ENCODE measurements at places on chromosomes 1 and 21. TPM values are rescaled to one million over a fixed set of nuclear protein-coding genes. Genes with fewer than 3 reads are reported as not detected.

DNA sequence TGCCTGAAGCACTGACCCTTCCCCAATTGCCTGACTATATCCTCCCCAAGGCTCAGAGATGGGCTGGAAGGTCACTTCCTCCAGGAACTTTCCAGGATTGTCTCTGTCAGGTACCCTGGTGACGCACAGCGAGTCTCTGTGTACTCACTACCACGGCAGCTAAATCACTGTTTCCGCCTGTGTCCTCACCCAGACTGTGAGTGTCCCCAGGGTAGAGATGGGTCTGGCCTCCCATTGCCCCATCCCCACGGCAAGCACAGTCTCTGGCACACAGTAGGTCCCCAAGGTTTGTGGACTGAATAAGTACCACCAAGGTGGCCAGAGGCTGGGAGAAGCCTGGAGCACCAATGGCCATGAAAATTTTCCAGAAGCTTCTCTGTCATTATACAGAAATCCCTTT lies 93.8 kb upstream of the RUNX3 start:
- no peak for DNase-seq

Gene PRKAA2
- polyA plus RNA-seq = 22.5 TPM

GRCh38 chr1:183783767-183784637 lies 20.9 kb upstream of the RGL1 start:
- DNase-seq = no peak

Gene ADAR
- polyA plus RNA-seq = 163 TPM

Gene IL10
- 0.42 TPM for polyA plus RNA-seq

- DNase-seq = no peak
Observed at GRCh38 chr1:35881850-35882273, 1.1 kb upstream of the AGO1 start.

- no peak for DNase-seq
Observed at GRCh38 chr1:206887701-206888100, 9.5 kb upstream of the IL24 start.

DNA sequence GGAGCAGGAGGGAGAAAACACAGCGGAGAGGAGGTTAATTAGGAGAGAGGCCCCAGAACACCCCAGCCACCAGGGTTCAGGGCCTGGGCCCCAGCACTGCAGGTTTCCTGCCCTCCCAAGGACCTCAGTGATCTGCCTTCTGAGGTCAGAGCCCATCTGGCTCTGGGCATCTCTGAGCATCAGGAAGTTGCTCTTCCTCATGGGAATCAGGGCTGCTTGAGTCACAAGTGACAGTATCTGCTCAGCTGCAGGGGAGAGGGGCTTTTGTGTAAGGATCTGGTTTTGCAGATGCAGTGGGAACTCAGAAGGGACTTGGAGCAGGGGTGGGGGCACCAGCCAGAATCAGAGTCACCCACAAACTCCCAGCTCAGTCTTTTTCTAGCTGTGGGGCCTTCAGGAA lies 472.1 kb downstream of the PTPRU start:
- DNase-seq = no peak

Gene GFI1
- polyA plus RNA-seq = 0.23 TPM

GRCh38 chr21:45427331-45428271 lies 22.6 kb downstream of the COL18A1 start:
- no peak for DNase-seq

DNA sequence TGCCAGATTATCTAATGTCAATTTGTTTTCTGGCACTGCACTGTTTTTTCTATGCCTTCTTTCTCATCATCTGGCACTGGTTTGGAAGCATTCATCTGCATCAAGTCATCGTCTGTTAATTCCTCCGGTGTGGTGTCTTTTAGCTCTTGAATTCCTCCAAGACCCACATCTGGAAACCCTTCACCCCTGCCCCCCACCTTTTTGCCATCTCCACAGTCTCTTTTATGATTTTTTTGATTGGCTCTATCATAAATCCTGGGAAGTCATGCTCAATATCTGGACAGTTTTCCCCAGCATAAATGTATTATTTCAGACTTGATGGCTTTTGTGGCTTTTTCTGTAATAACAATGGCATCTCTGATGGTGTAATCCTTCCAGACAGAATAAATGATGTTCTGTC lies 10.4 kb upstream of the KCNK1 start:
- DNase-seq = no peak

DNA sequence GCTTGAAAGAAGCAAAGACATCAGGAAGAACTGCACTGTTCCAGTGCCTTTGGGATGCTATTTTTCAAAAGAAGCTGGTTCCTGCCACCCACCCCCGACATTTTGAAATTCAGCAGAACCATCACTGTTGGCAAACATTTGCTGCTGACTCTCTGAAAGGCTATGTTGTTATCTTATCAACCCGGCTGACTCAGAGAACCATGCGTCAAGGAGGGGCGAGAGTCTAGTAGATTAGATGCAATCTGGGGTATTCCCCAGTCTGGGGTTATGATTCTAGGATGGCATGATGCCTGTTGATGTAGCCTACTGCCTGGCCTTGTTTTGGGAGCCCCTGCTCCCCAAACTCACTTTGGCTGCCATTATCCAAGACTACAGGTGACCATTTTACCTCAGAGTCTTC lies 267.8 kb upstream of the RUNX1 start:
- DNase-seq = no peak

Gene SH3BGR
- 4.3 TPM for polyA plus RNA-seq

GRCh38 chr1:41809692-41810091 lies 109.0 kb downstream of the HIVEP3 start:
- no peak for DNase-seq

Gene FCRL2
- polyA plus RNA-seq = 0.17 TPM

DNA sequence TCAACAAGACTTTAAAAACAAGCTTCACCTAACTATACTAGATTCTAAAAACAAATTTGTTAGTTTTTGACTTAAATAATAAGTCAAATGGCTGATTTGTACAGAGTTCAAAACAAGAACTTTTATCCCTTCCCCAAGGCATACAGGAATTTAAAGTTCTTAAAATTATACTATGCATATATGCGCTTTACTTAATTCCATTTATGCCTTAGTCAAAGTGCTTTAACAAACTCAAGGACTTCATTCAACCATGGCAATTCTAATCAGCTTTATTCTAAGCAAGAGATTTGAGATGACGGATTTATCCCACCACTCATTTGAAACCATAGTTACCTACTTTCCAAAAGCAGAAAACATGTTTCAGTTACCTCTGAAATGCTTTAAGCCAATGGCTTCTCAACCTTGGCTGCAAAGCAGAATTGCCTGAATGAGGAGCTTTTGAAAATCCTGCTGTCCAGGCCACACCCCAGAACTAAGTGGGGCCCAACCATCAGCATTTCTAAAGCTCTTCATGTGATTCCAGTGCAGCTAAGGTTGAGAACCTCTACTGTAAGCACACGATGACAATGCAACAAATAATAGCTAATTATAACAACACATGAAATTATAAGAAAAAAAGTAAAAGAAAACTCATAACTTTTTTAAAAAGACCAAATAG lies 44.6 kb downstream of the TTLL7 start:
- DNase-seq = no peak

DNA sequence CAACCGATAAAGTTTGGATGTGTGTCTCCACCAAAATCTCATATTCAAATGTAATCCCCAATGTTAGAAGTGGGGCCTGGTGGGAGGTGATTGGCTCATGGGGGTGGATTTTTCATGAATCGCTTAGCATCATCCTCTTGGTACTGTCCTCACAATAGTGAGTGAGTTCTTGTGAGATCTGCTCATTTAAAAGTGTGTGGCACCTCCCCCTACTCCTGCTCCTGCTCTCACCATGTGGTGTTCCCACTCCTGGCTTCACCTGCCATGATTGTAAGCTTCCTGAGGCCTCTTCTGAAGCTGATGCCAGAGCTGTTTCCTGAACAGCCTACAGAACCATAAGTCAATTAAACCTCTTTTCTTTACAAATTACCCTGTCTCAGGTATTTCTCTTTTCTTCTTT lies 28.2 kb upstream of the PRDX6 start:
- no peak for DNase-seq

Gene SLC30A10
- 0.23 TPM for polyA plus RNA-seq

DNA sequence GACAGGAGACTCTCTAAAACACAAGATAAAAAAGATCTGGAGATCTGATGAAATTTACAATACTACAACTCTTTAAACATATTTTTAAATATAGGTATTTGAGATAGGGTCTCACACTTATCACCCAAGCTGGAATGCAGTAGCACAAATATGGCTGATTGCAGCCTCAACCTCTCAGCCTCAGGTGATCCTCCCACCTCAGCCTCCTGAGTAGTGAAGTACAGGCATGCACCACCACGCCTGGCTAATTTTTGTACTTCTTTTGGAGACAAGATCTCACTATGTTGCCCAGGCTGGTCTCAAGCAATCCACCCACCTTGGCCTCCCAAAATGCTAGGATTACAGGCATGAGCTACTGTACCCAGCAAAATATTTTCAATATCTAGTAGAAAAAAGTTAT lies 170.0 kb upstream of the NR5A2 start:
- DNase-seq = no peak

All from left kidney (tissue), 8 donors.